Stimulated activated CD4-positive, alpha-beta T cell treated with anti-CD3 and anti-CD28 coated beads, TNF-alpha, amount 100 ng/mL, for 4 hours (primary cell): ENCODE measurements at places on chromosomes 12 and 14.

DNA sequence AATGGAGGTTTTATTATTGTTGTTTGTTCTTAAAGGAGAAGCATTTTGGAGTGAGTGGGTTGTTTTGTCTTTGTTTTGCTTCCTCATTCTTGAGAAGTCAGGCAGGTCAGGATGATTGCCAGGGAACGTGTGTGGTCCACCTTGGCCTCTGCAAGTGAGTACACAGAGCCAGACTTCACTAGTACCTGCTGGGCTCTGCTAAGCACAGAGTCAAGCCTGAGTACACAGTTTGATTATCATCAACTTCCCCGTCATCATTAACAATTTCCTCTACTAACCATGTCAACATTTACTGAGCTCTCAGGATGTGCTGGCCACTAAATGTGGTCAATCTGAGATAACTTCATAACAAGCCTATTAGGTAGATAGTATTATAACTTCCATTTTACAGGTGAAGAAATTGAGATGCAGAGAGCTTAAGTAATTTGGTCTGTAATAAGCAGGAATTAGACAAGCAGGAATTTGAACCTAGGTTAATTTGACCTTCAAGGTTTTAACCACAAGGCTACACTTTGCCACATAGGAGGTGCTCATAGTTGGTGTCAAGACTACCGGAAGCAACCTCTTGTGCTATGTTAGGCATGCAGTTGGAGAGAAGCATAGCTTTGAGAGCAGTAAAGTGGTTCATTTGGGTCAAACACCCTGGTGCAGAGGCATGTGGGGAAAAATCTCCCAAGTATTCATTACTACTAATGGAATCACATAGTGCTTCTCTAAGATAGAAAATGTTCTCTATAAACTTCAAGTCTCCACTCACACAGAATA lies 178.3 kb downstream of the NUAK1 start:
- no peak for DNase-seq

- no peak for DNase-seq
These were observed 623.5 kb downstream of the FLRT2 start for GRCh38 chr14:86153480-86153879.

GRCh38 chr14:73234586-73235394 lies 2.5 kb upstream of the PAPLN start:
- no peak for DNase-seq

DNA sequence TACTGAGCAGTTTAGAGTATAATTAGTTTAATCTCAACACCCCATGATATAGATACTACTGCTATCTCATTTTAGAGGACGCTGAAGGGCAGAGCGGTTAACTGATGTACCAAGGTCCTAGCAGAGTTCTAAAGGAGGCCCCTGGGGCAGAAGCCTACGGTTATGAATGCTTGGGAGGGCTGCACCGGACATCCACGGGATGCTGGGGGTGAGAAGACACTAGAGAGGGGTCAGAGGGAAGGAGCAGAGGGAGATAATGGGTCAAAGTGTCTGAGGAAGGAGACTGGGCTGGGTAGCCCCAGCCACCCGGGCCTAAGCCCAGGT lies 1.6 kb upstream of the ACTR6 start:
- no peak for DNase-seq

DNA sequence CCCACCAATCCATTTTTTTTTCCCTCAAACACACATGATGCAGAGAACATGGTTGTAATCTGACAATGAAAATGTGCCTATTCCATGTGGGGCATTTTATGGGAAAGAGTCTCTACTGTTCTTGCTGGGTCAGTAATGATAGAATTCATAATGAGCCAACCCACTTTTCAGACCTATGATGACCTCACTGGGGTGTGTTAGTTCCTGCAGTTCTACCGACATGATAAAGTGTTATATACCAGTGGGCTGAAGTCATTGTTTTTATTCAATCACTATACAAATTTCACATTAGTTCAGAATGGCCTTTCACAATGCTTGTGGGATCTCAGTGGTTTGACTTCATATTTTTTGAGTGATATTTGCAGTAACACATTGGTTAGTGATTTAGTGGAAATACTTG lies 47.5 kb downstream of the PPFIBP1 start:
- no peak for DNase-seq

DNA sequence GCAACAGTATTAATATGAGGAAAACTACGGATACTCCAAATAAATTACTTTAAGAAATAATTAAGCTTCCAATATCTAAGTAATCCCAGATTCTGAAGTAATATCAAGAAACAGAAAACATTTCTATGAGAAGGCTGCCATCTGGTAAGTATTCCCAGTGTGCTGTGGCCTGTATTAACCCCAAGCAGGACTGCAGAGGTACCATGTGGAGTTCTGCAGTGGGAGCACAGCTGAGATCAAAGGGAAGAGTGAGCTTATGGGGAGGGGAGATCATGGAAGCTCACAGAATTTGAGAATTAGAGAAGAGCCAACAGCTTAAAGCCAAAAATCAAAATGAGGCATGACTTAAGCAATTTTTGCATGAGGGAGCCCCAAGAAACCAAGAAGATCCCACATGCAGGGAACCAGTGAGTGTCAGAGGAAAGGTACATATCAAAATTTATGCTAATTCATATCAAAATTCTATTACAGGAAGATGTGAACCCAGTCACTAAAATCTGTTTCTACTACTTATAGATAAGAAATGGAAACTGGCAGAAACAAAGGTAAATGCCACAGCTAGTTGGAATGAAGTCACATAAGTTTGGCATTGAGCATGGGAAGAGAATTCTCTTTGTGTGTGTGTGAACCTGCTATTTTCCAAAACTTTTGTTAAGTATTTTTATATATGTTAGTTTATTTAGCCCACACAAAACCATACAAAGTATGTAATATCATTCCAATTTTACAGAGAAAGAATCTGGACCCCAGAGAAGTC lies 62.6 kb upstream of the KITLG start:
- DNase-seq: no peak
